ENCODE measurements at places on chromosomes 12 and 14.

DNA sequence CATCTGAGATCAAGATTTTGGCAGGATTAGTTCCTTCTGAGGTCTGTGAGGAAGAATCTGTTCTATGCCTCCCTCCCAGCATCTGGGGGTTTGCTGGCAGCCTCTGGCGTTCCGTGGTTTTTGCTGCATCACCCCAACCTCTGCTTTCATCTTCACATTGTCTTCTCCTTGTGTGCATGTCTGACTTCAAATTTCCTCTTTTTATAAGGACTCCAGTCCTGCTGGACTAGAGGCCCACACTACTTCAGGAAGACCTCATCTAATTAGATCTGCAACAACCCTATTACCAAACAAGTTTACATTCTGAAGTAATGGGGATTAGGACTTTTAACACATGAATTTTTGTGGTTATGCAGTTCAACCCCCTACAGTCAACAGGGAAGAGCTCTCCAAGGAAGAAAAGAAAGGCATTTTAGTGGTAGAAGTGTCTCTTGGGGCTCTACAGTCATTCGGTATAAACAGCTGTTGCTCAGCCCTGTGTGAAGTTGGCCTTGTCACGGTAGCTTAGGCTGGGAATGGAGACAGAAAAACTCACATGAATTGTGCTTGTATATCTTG, 89.7 kb downstream of the CAND1 start:
- no peak for DNase-seq

GRCh38 chr12:94100990-94101737, 47.2 kb upstream of the PLXNC1 start:
- peak; percentile 93 for DNase-seq

DNA sequence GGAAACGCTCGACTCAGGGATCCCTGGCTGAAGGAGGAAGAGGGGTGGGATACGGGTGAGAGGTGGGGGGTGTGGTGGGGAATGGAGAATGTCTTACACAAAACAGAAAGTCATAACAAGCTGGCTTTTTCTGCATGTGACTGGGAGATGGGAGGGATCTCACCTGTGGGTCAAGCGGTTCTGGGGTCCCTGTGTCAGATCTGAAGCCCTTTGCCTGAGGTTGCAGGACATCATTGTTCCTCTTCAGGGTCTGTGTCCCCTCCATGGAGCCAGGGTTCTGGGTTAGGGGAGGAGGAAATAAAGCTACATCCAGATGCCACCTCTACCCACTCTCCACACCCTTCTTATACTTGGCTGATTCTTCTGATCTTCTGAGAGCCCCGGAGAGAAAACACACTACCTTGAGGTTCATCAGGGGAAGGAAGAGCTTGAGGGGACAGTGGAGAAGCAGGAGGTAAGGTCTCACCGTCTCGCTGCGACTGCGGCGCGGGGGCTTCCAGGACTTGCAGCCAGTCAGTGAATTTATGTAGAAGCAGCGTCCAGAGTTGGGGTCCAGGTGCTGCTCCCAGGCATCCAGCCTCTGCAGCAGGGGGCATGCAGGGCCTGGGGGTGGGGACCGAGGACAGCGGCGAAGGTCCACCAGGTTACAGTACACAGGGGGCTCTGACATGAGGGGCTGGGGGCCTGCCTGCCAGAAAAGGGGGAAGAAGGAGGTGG, 2.5 kb downstream of the ARHGAP9 start:
- DNase-seq, result peak; percentile 68

- DNase-seq, result peak; percentile 89
Observed at GRCh38 chr14:74941676-74942097, 13.7 kb downstream of the PGF start.

DNA sequence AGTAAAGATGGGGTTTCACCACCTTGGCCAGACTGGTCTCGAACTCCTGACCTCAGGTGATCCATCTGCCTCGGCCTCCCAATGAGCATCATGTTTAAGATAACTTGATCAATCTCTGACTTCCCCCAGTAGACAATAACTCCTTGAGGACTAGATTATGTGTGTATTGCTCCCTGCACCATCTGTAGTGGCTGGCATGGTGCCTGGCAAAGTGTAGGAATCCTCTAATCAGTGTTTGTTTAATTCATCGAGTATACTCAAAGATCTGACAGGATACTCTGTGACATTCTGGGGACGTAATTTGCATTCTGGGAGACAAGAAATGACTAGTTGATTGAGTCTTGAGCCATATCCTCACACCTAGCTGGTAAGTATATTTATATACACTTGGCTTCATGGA, 873.5 kb upstream of the TMEM132C start:
- DNase-seq, result no peak

GRCh38 chr14:58640959-58641358, 3.2 kb downstream of the DACT1 start:
- no peak for DNase-seq
